ENCODE measurements at places on chromosomes 6 and 20.

- DNase-seq = peak; percentile 9
These were observed 2.8 kb upstream of the FANCE start for GRCh38 chr6:35449287-35449881.

DNA sequence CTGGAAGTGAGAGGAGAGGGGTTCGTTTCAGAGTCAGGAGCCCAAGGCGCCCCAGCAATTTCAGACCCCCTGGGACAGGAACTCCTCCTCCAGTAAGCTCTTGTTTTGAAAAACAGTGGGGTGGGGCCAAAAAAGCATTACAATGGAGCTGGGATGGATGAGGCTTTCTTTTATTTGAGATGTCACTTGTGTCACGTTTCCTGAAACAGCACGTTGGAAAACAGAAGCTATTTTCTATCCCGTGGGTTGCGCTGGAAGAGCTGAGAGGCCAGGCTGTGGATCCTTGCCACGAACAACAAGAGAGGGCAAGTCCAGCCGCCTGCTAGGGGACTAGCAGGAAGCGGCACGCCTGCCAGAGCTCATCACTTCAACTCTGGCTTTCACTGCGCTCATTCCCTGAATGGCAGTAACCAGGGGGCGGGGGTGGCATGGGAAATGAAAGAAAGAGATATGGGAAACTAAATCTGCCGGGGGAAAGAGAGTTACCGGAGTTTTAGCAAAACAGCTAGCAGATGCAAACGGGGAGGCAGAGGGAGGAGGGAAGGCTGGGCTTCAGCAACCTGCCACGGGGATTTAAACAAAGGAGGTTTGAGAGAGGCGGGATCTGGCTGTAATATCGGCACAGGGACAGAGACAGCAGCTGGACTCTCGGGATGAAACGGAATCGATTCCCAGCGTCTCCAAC, 34.6 kb downstream of the GCNT2 start:
- no peak for DNase-seq

GRCh38 chr20:60787276-60787675, 464.8 kb upstream of the CDH4 start:
- no peak for DNase-seq

GRCh38 chr6:161064915-161065314, 73.3 kb downstream of the MAP3K4 start:
- DNase-seq = no peak

DNA sequence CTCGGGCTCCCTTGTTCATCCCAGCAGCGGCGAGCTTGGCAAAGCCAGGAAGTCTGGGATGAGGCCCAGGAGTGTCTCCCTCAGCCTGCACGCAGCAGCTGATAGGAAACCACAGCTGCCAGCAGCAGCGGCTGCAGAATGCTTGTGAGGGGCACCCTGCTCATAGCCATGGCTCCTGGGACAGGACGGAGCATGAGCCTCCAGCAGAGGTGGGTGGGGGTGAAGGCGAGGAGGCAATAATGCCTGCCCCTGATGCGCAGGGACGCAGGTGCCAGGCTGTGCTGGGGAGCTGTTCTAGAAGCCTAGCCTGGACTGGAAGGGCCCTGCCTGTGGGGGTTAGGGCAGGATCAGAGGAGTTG, 157.9 kb downstream of the CD83 start:
- no peak for DNase-seq

- DNase-seq = no peak
These were observed 11.7 kb downstream of the TSPYL1 start for GRCh38 chr6:116267836-116268588.

DNA sequence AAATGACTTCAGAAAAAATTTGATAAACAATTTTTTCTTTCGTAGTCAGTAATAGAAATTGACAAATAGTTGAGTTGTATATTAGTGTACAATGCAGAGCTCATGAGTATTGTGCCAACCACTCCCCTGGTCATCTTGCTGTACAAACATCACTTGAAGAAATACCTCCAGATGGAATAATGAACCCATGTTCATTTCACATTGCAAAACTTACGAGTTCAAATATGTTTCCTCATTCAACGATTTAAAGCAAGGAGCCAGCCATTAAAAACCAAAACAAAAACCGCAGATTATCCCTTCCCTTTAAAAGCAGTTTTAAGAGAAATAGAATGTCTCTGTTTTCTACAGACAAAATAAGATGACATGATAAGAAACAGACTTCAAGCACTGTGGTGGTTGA, 62.5 kb downstream of the RALGAPA2 start:
- DNase-seq = no peak

DNA sequence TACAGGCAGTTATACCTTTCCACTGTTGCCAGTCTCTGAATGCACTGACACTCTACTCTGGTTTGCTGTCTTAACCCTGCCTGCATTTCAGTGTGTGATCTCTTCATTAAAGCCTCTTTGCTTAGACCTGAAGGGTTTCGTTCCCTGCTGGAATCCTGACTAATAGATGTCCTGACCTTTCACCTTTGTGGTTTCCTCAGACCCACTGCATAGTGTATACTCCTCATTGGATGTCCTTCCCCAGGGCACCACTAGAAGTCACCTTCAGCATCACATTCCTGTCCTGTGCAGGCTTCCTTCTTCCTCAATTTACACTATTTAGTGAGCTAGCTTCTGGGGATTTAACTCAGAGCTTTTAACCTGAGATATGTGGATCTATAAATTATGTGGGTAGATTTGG, 120.6 kb downstream of the RCAN2 start:
- DNase-seq = no peak

- no peak for DNase-seq
These were observed 107.9 kb upstream of the NXT1 start for GRCh38 chr20:23242556-23243180.
